ENCODE measurements at places on chromosomes 2 and 18. TPM values are rescaled to one million over a fixed set of nuclear protein-coding genes. Genes with fewer than 3 reads are reported as not detected.

GRCh38 chr2:41605914-41606313 is 441.9 kb upstream of the PKDCC start:
- no peak for DNase-seq

GRCh38 chr2:43220229-43220751 is 6.1 kb downstream of the ZFP36L2 start:
- no peak for DNase-seq

GRCh38 chr18:68150961-68151360 is 563.9 kb downstream of the TMX3 start:
- DNase-seq: no peak

GRCh38 chr2:204321910-204322751 is 223.1 kb upstream of the PARD3B start:
- DNase-seq: no peak

DNA sequence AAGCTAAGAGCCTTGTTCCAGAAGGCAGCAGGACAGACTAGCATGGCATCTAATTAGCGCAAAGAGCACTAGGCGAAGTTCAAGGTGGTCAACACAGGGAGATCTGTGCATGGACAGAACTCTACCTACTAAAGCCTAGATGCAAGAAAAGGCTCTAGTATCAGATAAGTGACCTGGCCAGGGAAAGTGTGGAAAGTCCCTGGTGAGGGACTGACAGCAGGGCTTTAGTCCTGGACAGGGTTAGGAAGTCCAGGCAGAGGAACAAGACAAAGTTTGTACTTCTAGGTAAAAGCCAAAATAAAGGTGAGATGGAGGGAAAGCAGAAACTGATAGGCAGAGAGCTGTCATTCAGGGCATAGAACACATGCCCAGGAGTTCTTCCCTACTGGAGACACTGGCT is 45.0 kb upstream of the PCBP1 start:
- no peak for DNase-seq

DNA sequence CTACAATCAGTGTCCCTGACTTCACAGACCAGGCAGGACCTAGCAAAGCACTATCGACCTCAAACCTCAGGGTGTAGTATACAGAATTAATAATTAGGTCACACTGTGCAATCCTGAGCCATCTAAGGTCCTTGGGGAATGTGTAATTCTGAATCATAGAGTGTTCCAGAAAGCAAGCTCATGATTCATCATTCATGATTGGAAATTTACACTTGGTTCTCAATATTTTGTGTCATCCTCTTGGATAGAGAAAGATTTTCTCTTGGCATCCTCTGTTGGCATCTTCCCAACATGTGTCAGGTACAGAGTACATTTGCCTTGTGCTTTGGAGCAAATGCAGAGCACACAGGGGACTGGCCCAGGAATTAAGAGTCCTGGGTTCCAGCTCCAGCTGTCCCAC is 245.0 kb upstream of the NT5C1B start:
- no peak for DNase-seq

DNA sequence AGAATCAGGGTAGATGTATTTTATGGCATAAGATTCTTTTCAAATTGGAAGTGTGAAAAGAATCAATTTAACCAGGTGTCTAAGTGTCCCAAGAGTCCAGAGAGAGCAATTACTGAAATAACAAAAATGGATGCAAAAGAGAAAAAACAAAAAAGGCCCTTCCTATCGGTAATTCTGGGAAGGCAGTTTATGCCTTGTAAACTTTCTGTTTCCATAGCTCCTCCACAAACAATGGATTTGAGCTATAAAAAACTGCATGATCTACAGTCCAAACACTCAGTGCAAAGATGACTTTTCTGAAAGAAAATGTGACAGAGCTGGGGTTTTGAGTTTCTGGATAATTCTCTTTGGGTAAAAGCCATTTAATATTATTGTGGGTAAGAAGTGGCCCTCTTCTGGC is 366.1 kb downstream of the EN1 start:
- no peak for DNase-seq

GRCh38 chr18:6744816-6745455 is 15.4 kb downstream of the ARHGAP28 start:
- no peak for DNase-seq

Gene CWC22
- 16.6 TPM for total RNA-seq

Gene GMCL1
- 26.5 TPM for total RNA-seq

- no peak for DNase-seq
These were observed 23.9 kb downstream of the MEP1B start for GRCh38 chr18:32213693-32214092.

Gene AFG3L2
- total RNA-seq: 44.8 TPM

DNA sequence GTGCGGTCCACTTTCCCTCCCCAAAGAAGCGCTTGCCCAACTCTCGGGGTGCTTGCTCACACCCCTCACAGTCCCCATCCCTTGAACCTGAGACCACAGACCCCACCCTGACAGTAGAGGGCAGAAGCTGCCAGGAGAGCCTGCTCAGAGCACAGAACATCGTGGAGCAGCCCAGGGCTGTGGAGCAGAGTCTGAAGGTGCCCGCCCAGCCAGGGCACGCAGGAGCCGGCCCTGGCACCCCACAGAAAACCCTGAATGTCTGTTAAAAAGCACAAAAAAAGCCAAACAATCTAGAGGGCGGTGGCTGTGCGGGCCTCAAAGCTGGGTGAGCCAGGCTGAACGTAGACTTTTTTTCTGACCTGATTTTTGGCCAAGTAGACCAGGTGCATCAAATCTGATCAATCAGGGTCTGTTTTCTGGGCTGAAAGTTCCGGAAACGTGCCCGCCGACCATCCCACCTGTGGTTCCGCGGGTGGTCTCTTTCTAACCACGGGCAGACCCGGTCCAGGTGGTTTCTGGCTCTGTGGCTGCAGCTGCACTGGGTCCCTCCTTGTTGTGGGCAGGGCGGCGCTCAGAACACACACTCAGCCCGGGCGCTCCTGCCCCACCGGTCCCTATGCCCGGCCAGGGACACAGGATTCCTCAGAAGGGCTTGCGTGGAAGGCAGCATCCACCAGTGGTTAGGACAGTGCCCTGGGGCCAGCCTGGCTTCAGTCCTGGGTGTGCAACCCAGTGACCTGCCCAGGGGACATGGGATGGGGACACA is 66.3 kb downstream of the SLC66A2 start:
- DNase-seq: peak; percentile 77

GRCh38 chr2:113133704-113134598 is 6.6 kb downstream of the IL1RN start:
- no peak for DNase-seq

DNA sequence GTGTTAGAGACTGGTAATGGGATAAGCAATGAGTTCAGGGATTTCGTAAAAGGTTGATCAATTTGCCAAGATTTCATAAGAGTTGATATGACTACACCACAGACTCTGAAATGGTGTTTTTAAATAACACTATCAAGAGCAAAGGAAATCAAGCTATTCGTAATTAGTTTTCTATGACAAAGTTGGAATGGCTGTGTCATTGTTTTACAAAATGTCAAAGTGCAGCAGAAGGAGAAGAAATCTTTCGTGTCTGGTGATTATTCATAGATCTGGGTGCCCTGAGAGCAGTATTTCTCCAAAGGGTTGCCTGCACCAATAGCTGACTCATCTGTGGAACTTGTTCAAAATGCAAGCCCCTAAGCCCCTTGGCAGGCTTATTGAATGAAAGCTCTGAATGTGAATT is 70.1 kb downstream of the NABP1 start:
- no peak for DNase-seq

DNA sequence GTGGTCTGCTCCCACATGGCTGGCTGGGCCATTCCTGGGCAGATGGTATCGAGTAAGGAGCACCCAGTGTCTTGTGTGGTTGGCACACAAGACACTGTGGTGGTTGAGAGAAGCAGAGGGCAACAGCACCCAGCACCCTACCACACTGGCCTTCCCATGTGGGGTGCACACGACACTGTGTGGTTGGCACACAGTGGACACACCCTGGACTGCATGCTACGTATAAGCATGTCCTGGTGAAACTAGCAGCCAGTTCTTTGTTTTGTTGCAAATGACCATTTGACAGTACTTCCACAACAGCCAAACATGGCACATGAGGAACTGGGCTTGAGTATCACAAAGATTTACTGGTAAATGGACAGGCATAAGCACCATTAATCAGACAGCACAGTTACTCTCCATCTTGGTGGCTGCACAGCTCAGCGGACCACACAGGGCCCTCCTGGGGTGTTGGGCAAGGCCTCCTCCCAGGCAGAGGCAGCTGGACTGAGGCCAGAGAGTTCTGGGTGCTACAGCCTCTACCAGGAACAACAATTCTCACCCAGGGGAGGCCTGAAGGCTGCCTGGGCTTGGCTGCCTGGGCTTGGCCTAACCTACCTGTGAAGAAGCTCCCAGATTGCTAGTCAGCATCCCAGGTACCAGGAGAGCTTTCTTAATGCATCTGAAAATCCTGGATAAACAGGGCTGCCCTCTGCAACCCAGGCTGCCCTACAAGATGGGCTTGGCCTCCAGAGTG is 59.3 kb upstream of the ALPP start:
- DNase-seq: no peak

DNA sequence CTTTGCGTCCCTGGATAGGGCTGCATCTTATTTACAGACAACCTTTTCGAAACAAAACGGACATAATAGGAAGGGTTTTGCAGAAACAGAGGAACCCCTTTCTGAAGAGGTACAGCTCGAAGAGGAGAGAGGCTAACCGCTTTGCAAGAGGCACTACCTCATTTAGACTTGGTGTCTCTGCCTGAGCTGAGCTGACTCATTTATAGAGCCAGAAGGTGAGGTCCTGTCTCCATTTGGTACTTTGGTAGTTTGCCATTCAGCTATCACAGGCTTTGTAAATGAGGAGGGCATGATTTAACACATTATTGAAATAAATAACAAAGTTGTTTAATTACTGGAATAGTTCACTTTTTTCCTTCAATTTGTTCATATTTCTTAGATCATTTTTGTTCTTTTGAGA is 2.2 kb upstream of the NXPH2 start:
- no peak for DNase-seq

Gene CD207
- 0.29 TPM for total RNA-seq

GRCh38 chr2:187689372-187689771 is 135.1 kb upstream of the TFPI start:
- no peak for DNase-seq

GRCh38 chr2:193868833-193869232 is 1674.1 kb upstream of the TMEFF2 start:
- DNase-seq: no peak

GRCh38 chr18:25133879-25134278 is 218.1 kb downstream of the ZNF521 start:
- DNase-seq: no peak

GRCh38 chr18:75211626-75211952 is 992 bp downstream of the TSHZ1 start:
- DNase-seq: no peak

Gene MYOM1
- 3.9 TPM for total RNA-seq

DNA sequence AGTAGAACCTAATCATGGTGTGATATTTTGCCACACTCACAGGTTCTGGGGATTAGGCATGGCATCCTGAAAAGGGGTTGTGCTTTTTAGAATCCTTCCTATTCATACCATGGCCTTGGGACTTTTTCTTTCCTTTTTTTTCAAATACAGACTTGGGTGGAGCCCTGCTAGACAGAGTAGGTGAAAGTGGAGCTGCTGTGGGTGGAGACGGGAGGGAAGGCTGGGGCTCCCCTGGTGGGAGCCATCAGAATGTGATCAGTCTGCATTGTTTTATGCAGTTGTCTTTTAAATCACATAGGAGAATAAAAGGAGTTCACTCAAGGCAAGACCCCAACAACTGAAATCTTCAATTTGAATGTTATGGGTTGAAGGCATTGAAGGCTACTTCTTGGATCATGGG is 130.2 kb downstream of the VAPA start:
- DNase-seq: no peak

DNA sequence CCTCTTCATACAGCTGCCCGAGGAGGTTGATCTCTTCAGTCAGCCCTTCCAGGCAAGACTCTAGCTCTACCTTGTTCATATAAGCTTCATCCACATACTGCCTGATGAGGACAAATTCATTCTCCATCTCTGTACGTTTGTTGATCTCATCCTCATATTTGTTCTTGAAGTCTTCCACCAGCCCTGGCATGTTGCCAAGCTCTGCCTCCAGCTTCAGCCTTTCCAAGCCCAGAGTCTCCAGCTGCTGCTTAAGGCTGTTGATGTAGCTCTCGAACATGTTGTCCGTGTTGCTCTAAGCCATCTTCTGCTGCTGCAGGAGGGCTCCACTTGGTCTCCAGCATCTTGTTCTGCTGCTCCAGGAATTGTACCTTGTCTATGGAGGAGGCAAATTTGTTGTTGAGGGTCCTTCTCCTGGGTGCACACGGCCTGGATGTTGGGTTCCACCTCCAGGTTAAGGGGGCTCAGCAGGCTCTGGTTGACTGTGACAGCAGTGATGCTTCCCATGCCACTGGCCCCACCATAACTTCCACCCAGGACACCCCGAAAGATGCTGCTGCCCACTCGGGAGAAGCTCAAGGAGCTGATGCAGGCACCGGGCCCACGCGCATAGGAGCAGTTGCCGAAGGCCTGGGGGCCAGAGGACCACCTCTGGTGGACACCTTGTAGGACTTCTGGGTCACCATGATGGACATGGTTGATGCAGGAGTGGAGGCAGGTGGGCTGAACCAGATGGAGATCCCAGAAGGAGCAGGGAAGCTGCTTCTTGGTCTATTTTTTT is 30.3 kb downstream of the ICA1L start:
- no peak for DNase-seq

All from mesenteric fat pad (tissue), 1 donor.